CD4-positive, alpha-beta memory T cell (primary cell): ENCODE measurements at places on chromosomes 3 and 15. TPM values are rescaled to one million over a fixed set of nuclear protein-coding genes. Genes with fewer than 3 reads are reported as not detected.

GRCh38 chr15:85825719-85826118, 31.0 kb upstream of the KLHL25 start:
- no peak for DNase-seq
- no peak overlapping the region for H3K4me3 ChIP-seq
- H3K36me3 ChIP-seq: no peaks in the 10 kb centered on the region
- H3K4me1 ChIP-seq: no peaks in the 10 kb centered on the region

GRCh38 chr3:173624086-173624485, 226.5 kb downstream of the NLGN1 start:
- no peaks in the 10 kb centered on the region for H3K4me1 ChIP-seq
- no peak overlapping the region for H3K4me3 ChIP-seq
- H3K27me3 ChIP-seq: no peaks in the 10 kb centered on the region
- DNase-seq: no peak
- no peaks in the 10 kb centered on the region for H3K36me3 ChIP-seq

- H3K4me1 ChIP-seq: no peaks in the 10 kb centered on the region
- DNase-seq: no peak
- no peak overlapping the region for H3K4me3 ChIP-seq
- H3K27ac ChIP-seq: no peak overlapping the region
- H3K27me3 ChIP-seq: no peaks in the 10 kb centered on the region
- H3K36me3 ChIP-seq: no peaks in the 10 kb centered on the region
Measured at GRCh38 chr3:10520072-10520471, 14.7 kb upstream of the ATP2B2 start.

DNA sequence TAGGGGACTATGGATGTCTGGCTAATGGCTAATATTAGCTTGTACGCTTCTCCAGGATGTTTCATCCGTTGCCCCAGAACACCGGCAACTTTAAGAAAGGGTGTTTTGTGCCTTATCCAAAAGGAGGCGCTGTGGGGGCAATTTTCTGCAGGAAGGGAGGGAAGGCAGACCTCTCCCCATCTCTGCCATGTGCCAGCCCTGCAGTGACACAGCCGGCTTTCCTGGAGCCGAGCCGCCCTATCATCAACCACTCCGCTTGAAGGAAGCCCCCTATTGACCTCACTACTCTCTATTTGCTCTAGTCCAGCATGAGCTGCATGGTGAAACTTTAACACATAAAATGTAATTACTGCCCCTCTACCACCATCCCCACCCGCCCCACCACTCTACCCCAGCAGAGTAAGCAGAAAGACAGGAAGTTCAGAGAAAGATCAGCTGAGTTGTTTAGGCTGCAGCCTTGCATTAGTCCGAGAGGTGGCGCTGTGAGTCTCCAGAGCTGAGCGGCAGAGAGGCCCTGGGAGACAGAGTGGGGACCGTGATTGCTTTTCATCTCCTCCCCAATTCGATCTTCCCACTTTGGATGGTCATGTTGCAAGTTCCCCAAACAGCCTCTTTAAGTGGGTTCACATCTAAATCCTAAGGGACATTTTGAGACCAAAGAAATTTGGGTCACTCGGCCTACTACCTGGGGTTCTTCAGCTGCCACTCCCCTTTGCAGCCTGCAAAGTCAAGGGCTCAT, 24.5 kb upstream of the RAD18 start:
- H3K36me3 ChIP-seq: no peaks in the 10 kb centered on the region
- peak; percentile 38 for DNase-seq
- no peak overlapping the region for H3K4me3 ChIP-seq
- no peaks in the 10 kb centered on the region for H3K4me1 ChIP-seq
- H3K27ac ChIP-seq: no peak overlapping the region
- H3K27me3 ChIP-seq: no peaks in the 10 kb centered on the region

C3orf49 gene
- not detected for total RNA-seq

MKRN2OS gene
- not detected for total RNA-seq
